ENCODE measurements at places on chromosomes 13 and 19.

- no peak for DNase-seq
These were observed 63.5 kb upstream of the DOCK9 start for GRCh38 chr13:99041337-99041736.

GRCh38 chr19:17075864-17076542, 426 bp downstream of the MYO9B start:
- DNase-seq: no peak

DNA sequence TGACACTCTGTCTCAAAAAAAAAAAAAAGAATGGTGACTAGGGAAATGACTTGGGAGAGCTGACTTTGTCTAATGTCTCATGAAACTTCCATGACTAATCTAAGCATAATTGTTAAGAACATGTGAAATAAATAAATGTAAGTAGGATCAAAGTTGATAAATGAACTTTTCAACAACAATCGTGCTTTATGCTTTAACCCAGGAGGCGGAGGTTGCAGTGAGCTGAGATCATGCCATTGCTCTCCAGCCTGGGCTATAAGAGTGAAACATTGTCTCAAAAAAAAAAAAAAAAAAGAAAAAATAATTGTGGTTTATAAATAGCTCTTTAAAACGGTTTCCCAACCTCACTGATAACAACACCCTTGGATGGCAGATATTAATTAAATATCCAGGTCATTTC, 12.9 kb upstream of the AKT2 start:
- DNase-seq: no peak

- no peak for DNase-seq
These were observed 991.7 kb downstream of the EFNB2 start for GRCh38 chr13:105543742-105544141.

GRCh38 chr19:57302727-57303401, 17.4 kb upstream of the ZNF543 start:
- DNase-seq: no peak

- no peak for DNase-seq
These were observed 39.9 kb downstream of the ELF1 start for GRCh38 chr13:40979232-40979631.

DNA sequence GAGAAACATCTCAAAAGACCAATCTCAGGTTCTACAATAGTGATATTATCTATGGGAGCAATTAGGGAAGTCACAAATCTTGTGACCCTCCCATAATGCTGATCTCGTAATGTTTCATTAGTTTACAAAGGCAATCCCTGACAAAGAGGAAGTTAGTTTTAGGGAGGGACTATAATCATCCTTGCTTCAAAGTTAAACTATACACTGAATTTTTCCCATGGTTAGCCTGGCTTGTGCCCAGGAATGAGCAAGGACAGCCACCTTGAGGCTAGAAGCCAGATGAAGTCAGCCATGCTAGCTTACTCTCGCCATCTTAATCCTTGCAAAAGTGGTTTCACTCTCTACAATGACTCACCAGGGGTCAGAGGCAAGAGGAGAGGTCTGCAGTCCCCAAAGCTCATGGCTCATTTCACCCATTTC, 5.4 kb downstream of the CEACAM3 start:
- no peak for DNase-seq

- DNase-seq: no peak
These were observed 2.1 kb downstream of the CSNK1G2 start for GRCh38 chr19:1942934-1943555.

DNA sequence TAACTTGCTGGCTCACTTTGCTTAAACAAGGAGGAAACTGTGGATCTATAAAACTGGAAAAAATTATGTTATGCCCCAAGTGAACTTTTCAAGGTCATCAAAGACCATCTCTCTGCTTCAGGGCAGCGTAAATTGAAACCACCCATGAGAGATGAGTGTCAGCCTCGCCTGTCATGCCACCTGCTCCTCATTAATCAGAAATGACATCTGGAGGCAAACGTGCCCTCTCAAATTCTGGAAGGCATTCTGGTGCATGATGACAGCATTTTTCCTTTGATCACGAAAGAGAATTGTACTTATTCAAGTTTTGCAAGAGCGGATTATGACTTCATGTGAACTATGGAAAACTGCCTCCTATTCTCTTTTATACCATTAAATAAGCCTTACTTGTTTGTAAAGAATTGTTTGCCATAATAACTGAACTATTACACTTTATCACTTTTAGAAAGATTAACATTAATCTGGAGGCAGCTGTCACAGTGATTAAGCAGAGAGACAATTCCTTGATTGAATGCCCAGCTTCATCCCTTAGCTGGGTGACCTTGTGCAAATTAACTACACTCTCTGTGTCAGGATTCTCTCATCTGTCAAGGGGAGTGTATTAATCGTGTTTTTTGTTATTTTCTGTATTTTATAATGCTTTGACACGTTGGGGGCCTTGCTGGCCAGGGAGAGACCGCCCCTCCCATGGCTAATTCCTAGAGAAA, 17.0 kb upstream of the SACS start:
- no peak for DNase-seq

DNA sequence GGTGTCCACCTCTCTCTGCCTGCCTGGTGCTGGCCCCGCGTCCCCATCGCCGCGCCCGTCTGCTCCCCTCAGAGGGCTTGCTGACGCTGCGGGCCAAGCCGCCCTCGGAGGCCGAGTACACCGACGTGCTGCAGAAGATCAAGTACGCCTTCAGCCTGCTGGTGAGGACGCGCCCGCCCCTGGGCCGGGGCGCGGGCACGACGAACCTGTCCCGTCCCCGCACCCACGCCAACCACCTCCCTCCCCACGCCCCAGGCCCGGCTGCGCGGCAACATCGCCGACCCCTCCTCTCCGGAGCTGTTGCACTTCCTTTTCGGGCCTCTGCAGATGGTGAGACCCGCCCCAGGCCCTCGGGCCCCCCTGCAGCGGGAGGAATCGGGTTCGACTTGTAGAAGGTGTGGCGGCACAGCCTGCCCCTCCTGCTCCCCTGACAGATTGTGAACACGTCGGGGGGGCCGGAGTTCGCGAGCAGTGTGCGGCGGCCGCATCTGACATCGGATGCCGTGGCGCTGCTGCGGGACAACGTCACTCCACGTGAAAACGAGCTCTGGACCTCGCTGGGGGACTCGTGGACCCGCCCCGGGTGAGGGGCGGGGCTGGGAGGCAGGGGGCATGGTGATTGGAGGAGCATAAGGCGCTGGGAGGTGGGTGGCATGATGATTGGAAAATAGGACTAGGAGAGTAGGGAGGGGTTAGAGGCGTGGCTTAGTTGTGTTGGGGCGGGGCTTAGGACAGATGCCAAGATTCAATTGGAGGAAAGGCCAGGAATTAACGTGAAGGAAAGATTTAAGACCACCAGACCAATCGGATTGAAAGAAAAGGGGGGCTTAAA, 6.6 kb downstream of the EPS8L1 start:
- DNase-seq: no peak

DNA sequence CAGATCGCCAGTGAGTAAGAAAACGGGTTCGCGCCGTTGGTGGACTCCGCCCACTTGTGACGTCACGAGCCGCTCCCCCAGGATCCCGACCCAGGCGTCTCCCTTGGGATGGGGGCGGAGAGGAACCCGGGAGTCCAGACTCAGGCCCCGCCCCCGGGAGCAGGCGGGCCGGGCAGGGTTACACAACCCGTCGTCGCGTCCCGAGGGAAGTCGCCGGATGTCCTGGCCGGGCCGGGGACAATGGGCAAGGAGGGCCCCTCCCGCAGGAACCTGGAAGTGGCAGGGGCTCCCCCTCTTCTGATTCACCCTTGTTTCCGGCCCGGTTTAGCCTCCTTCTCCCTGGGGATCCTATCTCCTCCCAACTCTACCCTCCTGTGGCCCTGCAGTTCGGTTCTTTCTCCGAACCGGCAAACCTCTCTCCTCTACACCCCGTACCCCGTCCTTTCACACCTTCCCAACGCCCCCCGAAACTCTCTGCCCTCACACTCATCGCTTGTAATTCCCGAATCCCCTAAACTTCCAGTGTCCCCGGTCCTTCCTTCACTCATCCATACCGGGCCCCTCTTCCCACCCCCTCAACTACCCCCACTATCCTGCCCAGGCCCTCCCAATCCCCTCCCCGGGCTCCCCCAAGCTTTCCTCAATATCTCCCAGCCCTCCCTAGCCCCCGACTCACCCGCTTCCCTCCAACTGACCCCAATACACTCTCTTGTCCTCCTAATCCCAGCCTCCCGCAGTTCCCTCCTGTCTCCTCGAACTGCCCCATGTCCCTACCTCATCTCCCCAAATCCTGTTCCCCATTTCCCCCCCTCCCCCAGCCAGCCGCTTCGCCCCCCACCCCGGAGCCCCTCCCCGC, 20.0 kb upstream of the ERCC1 start:
- no peak for DNase-seq

Data from left renal cortex interstitium (tissue), 4 donors.